Thoracic aorta (tissue), 2 donors: ENCODE measurements at places on chromosomes 3 and 15.
A peak's percentile ranks its signal among the peaks of the same experiment; 100 is the strongest.

- H3K27me3 ChIP-seq = no peaks in the 10 kb centered on the region
- DNase-seq = no peak
- H3K27ac ChIP-seq = no peak overlapping the region
- no peaks in the 10 kb centered on the region for H3K4me1 ChIP-seq
- no peaks in the 10 kb centered on the region for H3K36me3 ChIP-seq
- no peak overlapping the region for H3K4me3 ChIP-seq
Measured at GRCh38 chr3:180855364-180855763, 57.1 kb upstream of the FXR1 start.

GRCh38 chr15:101043911-101044624 lies 124.9 kb downstream of the LRRK1 start:
- peaks cover 5% of the 10 kb centered on the region for H3K36me3 ChIP-seq
- DNase-seq = no peak
- H3K4me3 ChIP-seq = no peak overlapping the region
- no peaks in the 10 kb centered on the region for H3K27me3 ChIP-seq
- H3K27ac ChIP-seq = no peak overlapping the region
- H3K4me1 ChIP-seq = peaks cover 7% of the 10 kb centered on the region

DNA sequence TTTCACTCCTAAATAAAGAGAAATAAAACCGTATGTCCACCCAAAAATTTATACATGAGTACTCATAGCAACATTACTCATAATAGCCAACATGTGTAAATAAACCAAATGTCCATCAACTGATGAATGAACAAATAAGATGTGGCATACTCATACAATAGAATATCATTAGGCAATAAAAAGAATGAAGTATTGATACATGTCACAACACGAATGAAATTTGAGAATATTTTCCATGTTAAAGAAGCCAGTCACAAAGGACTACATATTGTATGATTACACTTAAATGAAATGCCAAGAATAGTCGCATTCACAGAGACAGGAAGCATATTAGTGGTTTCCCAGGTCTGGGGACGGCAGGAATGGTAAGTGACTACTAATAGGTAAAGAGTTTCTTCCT lies 869.2 kb downstream of the IGSF11 start:
- no peaks in the 10 kb centered on the region for H3K36me3 ChIP-seq
- H3K4me3 ChIP-seq = no peak overlapping the region
- no peaks in the 10 kb centered on the region for H3K27me3 ChIP-seq

- no peak overlapping the region for H3K4me3 ChIP-seq
- no peak overlapping the region for H3K27ac ChIP-seq
- no peak for DNase-seq
- no peaks in the 10 kb centered on the region for H3K4me1 ChIP-seq
- peaks cover 34% of the 10 kb centered on the region for H3K36me3 ChIP-seq
- no peaks in the 10 kb centered on the region for H3K27me3 ChIP-seq
Measured at GRCh38 chr15:52378746-52379394, 83.3 kb upstream of the MYO5C start.

DNA sequence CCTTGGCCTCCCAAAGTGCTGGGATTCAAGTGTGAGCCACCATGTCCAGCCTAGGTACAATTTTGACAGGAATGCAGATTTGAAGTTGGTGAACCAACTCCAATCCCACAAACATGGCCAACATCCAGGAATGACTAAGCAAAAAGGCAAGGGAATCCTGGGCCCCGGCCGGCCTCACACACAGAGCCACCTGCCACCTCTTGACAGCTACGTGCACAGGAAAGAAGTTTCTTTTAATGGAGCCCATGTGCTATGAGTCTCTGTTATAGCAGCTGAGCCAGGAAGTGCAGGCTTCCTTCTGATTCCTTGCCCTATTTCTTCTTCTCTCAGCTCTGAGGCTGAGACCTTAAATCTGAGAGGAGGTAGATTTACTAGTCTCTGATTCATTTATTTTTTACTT lies 8.8 kb downstream of the TMEM40 start:
- H3K36me3 ChIP-seq = no peaks in the 10 kb centered on the region
- no peaks in the 10 kb centered on the region for H3K27me3 ChIP-seq
- H3K27ac ChIP-seq = no peak overlapping the region

DNA sequence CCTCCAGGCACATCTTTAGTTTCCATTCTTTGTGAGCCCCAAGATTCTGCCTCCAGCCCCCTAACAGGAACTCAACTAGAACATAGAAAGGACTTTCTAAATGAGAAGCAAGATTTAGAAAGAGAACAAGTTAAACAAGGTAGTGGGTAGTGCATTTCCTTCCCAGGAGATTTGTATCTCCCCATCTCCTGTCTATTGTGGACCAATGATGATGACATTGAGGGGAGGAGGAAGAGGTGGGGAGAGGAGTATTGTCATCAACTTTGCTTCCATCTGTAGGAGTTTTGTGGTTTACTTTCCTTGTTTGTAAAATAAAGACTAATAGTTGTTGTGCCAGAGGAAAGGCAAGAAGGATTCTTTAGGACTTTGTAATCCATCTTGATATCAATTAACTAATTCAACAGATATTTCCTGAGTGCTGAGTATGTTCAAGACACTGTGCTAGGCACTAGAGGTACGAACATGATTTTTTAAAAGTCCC lies 235.3 kb upstream of the ROPN1 start:
- no peak for DNase-seq
- H3K4me1 ChIP-seq = no peaks in the 10 kb centered on the region
- peaks cover 14% of the 10 kb centered on the region for H3K36me3 ChIP-seq
- H3K27me3 ChIP-seq = no peaks in the 10 kb centered on the region

- H3K4me3 ChIP-seq = no peak overlapping the region
- H3K27ac ChIP-seq = no peak overlapping the region
- no peaks in the 10 kb centered on the region for H3K27me3 ChIP-seq
- no peaks in the 10 kb centered on the region for H3K36me3 ChIP-seq
- no peak for DNase-seq
- H3K4me1 ChIP-seq = no peaks in the 10 kb centered on the region
Measured at GRCh38 chr3:100966049-100966491, 27.2 kb downstream of the ABI3BP start.

DNA sequence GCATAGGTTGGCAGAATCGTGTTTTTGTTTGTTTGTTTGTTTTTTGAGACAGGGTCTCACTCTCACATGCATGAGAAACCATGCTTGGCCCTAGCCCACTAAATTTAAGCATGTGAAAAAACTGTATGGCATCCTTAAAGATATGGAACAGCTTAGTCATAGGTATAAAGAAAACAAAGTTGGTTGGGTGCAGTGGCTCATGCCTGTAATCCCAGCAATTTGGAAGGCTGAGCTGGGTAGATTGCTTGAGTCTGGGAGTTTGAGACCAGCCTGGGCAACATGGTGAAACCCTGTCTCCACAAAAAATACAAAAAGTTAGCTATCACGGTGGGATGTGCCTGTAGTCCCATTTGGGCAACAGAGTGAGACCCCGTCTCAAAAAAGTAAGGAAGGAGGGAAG lies 25.2 kb downstream of the EXD1 start:
- H3K27me3 ChIP-seq = no peaks in the 10 kb centered on the region
- DNase-seq = no peak
- no peak overlapping the region for H3K4me3 ChIP-seq
- no peaks in the 10 kb centered on the region for H3K4me1 ChIP-seq
- no peak overlapping the region for H3K27ac ChIP-seq
- H3K36me3 ChIP-seq = no peaks in the 10 kb centered on the region

GRCh38 chr15:67806536-67806935 lies 18.8 kb upstream of the SKOR1 start:
- H3K36me3 ChIP-seq = peaks cover 4% of the 10 kb centered on the region
- DNase-seq = no peak
- H3K27me3 ChIP-seq = no peaks in the 10 kb centered on the region

GRCh38 chr15:74545086-74545485 lies 4.1 kb downstream of the ARID3B start:
- peaks cover under 1% of the 10 kb centered on the region for H3K36me3 ChIP-seq
- peak overlapping the region; percentile 16 for H3K27ac ChIP-seq
- peaks cover 36% of the 10 kb centered on the region for H3K4me1 ChIP-seq
- no peak for DNase-seq

DNA sequence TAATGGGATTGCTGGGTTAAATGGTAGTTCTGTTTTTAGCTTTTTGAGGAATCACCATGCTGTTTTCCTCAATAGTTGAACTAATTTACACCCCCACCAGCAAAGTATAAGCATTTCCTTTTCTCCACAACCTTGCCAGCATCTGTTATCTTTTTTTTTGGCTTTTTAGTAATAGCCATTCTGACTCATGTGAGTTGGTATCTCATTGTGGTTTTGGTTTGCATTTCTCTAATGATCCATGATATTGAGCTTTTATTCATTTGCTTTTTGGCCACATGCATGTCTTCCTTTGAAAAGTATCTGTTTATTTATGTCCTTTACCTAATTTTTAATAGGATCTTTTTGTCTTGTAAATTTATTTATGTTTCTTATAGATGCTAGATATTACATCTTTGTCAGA lies 288.2 kb downstream of the EPHA6 start:
- no peak for DNase-seq
- H3K36me3 ChIP-seq = no peaks in the 10 kb centered on the region
- no peak overlapping the region for H3K27ac ChIP-seq
- no peaks in the 10 kb centered on the region for H3K4me1 ChIP-seq

- no peak for DNase-seq
- peaks cover 34% of the 10 kb centered on the region for H3K4me1 ChIP-seq
- H3K4me3 ChIP-seq = no peak overlapping the region
- H3K27ac ChIP-seq = peak overlapping the region; percentile 47
- H3K27me3 ChIP-seq = no peaks in the 10 kb centered on the region
Measured at GRCh38 chr15:71218272-71218805, 103.1 kb downstream of the THSD4 start.

GRCh38 chr3:32309654-32310242 lies 71.3 kb downstream of the CMTM8 start:
- no peak for DNase-seq
- H3K4me1 ChIP-seq = peaks cover 3% of the 10 kb centered on the region
- no peak overlapping the region for H3K4me3 ChIP-seq
- no peaks in the 10 kb centered on the region for H3K27me3 ChIP-seq

GRCh38 chr15:71410347-71410746 lies 295.1 kb downstream of the THSD4 start:
- H3K36me3 ChIP-seq = no peaks in the 10 kb centered on the region
- H3K27me3 ChIP-seq = no peaks in the 10 kb centered on the region
- no peak overlapping the region for H3K4me3 ChIP-seq
- no peak for DNase-seq
- peak overlapping the region; percentile 40 for H3K27ac ChIP-seq
- H3K4me1 ChIP-seq = peaks cover 22% of the 10 kb centered on the region

DNA sequence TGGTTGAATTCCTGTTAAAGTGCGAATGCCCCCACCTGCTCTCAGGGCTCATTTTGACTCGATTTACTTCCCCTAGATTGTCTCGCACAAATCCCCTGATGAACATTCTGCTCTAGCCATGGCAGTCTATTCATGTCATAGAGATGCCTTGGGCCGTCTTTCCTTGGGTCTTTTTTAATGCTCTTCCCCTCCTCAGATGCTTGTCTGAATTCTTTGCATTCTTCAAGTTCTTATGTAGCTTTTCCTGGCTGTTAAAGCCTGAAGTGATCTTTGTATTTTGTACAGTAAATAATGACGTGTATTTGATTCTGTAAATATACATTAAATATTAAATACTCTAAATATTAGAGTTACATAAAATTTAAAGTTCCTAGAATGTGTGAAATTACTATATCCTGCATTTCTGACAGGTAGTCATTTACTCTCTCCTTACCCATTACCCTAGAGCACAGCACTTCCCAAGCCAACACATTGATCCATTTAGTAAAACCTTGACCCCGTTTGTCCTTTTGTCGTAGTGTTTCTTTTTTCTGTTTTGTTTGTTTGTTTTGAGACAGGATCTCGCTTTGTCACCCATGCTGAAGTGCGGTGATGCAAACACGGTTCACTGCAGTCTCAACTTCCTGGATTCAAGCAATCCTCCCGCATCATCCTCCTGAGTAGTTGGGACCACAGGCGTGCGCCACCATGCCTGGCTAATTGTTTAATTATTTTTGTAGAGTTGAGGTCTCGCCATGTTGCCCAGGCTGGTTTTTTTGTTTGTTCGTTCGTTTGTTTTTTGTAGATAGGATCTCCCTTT lies 47.9 kb downstream of the YEATS2 start:
- no peak for DNase-seq
- H3K4me3 ChIP-seq = no peak overlapping the region
- H3K27ac ChIP-seq = no peak overlapping the region
- H3K27me3 ChIP-seq = no peaks in the 10 kb centered on the region
- no peaks in the 10 kb centered on the region for H3K4me1 ChIP-seq

GRCh38 chr3:5231487-5231886 lies 44.0 kb downstream of the EDEM1 start:
- H3K4me3 ChIP-seq = no peak overlapping the region
- H3K4me1 ChIP-seq = no peaks in the 10 kb centered on the region
- H3K27ac ChIP-seq = no peak overlapping the region
- no peak for DNase-seq
- H3K36me3 ChIP-seq = no peaks in the 10 kb centered on the region

- H3K27ac ChIP-seq = no peak overlapping the region
- no peak overlapping the region for H3K4me3 ChIP-seq
- no peaks in the 10 kb centered on the region for H3K36me3 ChIP-seq
- no peak for DNase-seq
- no peaks in the 10 kb centered on the region for H3K27me3 ChIP-seq
Measured at GRCh38 chr3:116238846-116239565, 206.3 kb downstream of the LSAMP start.

DNA sequence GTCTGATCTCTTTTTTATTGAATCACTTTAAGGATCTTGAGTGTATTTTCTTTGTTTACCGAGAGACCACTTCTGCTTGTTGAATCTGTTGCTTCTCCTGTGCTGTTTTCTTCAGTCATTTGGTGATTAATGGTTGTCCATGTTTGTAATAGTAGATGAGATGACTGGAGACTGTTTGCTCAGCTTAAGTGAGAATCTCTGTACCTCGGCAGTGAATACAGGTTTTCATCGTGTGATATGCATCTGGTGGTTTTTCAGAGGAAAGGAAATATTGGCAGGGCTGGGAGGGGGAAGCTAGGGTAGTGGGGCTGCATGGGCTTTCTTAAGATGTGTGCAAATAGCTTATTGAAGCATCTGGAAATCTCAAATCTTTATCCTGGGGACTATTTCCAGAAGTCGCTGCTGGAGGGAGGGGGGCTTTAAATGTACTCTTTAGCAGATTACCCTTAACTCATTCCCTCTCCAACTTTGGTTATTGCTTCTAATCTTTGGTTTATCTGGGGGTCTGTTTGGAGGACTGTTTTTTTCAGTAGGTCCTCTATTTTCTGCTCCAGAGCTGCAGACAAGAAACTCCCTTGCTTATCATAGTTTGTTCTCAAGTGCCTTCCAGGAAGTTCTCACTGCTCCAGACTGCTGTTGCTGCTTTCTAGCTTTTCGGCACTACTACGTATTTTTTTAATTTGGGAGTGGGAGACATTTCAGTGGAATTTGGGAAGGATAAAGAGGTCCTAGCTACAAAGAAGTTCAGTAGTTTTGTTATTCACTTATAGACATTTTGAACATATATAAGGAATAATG lies 19.4 kb downstream of the CMTM8 start:
- H3K4me3 ChIP-seq = no peak overlapping the region
- no peaks in the 10 kb centered on the region for H3K4me1 ChIP-seq
- DNase-seq = no peak
- H3K27ac ChIP-seq = no peak overlapping the region
- H3K36me3 ChIP-seq = no peaks in the 10 kb centered on the region

DNA sequence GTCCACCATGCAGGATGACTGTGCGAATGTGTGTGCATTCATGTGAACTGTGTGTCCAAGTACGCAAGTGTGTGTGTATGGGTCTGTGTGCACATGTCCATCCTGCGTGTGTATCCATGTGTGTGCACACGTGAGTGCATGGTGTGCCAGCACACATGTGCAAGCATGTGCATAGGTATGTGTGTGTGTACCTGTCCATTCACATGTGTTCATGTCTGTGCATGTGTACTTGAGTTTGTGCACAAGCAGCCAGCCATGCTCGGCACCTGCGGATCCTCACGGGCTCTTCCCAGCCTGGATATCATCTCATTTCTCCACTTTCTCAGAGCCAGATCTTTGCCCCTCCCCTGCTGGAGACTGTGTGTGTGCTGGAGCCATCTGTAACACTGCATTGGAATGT lies 18.7 kb upstream of the PLXNA1 start:
- DNase-seq = no peak
- H3K4me1 ChIP-seq = peaks cover 16% of the 10 kb centered on the region
- no peaks in the 10 kb centered on the region for H3K36me3 ChIP-seq
- no peak overlapping the region for H3K4me3 ChIP-seq
- no peaks in the 10 kb centered on the region for H3K27me3 ChIP-seq
